ENCODE measurements at places on chromosomes 3 and 15.

- DNase-seq = no peak
Measured at GRCh38 chr3:5190147-5190791, 2.8 kb downstream of the EDEM1 start.

DNA sequence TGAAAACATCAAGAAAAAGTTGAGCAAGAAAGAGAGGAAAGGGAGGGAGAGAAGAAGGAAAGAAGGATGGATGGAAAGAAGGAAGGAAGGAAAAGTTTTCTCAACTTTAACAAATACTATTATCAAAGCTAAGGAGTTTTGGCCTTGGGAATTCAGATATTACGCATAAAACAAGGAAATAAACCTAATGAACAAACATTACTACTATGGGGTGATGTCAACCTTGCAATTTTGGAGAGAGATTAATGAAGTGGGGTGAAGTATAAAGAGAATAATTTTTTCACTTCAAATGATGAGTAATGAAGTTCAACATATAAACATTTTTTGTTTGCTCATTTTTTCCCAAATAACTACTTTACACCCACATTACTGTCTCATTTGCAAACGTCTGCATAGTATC lies 55.2 kb downstream of the SFMBT1 start:
- DNase-seq = no peak

DNA sequence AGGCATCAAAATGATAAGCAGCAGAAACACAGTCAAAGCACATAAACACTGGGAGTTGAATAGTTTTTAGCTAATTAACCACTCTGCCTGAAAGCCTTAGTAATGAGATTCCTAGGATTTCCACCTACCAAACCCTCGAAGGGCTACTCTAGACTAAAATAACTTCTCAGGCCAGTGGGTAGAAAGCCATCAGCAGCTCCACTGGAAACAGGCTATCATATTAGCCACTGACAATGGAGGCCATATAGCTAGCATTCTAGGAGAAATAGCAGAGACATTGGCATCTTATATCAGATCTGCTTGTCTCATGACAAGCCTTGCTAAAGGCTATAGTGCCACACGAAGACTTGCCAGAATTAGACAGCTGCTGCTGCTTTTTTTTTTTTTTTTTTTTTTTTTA lies 4.5 kb upstream of the CAPN3 start:
- no peak for DNase-seq

DNA sequence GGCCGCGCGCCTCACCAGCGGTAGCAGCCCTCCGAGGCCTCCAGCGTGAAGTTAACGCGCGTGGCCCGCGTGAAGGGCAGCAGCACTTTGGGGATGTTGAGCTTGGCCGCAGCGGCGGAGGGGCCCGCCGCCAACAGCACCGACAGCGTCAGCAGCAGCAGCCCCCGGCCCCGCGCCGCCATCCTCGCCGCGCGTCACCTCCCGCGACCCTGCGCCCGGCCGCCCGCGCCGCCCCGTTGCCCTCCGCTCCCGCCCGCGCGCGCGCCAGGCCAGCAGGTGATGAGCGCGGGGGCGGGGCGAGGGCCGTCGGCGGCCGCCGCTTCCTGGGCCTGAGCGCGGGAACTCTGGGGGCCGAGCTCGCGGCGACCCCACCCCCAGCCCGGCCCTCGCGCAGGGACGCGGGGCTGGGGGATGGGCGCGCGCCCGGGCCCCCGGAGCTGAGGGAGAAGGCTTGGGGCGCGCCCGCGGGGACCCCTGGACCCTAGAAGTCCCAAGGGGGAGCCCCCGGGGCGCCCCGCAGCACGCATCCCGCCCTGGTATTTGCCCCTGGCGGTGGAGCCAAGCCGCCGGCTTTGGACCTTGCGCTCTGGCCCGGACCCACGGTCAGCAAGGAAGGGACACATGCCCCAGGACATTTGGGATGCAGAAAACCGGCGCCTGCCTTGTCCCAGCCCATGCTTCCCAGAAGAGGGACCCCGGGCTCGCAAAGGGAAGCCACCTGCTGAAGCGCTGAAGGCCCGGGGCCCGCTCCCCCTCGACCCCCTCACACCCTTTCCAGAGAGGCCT lies at the start of gene NUP210:
TSS of gene NUP210 (minus strand) at position 278 of the 786 bp plus-strand sequence. CDS start at position 182, 96 bp downstream.
- no peak for DNase-seq

DNA sequence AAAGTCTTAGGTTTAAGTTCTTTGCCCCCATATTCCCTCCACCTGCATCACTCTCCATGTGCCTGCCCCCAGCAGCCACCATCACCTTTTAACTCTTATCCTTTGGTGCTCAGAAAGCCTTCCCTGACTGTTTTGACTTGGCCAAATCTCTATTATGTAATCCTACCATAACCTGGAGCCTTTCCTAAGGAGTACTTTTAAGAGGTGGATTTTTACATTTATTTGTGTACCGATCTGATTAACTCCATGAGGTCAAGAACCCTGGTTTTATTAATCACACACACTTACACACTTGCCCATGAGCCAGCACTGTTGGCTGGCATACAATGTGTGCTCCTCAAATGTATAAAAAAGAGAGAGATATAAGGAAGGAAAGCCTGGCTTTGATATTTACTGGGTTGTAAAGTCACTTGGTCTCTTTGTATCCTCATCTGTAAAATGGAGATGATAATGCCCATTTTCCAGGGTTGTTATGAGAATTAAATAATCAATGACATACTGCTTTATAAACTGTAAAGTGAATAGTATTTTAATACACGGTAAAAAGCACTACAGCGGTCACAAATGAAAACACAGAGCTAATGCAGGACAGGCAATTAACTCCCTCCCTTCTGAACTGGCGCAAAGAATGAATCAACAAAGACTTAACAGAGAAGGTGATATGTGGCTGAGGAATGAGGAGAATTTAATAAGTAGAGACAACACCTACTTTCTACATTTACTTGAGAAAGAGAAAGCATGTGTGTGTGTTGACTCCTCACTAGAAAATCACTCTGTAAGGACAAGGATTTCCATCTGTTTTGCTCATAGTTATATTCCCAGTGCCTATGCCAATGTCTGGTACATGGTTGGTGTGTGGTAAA lies 45.4 kb downstream of the ATP13A4 start:
- no peak for DNase-seq

GRCh38 chr15:77414789-77415442 lies 5.0 kb downstream of the PEAK1 start:
- no peak for DNase-seq

GRCh38 chr3:195863121-195864061 lies 45.0 kb downstream of the TNK2 start:
- DNase-seq = peak; percentile 82

GRCh38 chr3:32410367-32411246 lies 19.0 kb downstream of the CMTM7 start:
- DNase-seq = no peak

DNA sequence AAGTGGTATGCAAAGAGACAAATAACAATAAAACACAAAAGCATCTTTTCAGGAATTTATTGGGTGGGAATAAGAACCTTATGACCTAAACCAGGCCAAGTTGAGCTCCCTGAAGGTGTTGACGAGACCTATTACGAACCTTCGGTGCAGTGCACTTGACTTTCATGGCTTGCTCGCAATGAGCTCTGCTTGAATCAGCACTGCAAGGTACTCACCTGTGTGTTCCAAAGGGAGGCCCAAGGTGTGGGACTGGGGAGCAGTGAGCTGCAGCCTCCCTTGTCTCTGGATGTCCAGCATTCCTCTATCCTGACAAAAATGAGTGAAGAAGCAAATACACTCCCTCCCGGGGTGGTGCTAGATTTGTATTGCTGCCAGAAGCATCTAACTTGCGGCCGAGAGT lies at the start of gene MDFIC2:
TSS of gene MDFIC2 (minus strand) at position 303 of the 400 bp plus-strand sequence. CDS start 665 bp downstream, outside the sequence.
- no peak for DNase-seq

GRCh38 chr3:45026038-45026437 lies at the start of gene CLEC3B:
Gene CLEC3B (plus strand): TSS chr3:45026303. CDS start chr3:45026363, 60 bp downstream.
- DNase-seq = peak; percentile 61

DNA sequence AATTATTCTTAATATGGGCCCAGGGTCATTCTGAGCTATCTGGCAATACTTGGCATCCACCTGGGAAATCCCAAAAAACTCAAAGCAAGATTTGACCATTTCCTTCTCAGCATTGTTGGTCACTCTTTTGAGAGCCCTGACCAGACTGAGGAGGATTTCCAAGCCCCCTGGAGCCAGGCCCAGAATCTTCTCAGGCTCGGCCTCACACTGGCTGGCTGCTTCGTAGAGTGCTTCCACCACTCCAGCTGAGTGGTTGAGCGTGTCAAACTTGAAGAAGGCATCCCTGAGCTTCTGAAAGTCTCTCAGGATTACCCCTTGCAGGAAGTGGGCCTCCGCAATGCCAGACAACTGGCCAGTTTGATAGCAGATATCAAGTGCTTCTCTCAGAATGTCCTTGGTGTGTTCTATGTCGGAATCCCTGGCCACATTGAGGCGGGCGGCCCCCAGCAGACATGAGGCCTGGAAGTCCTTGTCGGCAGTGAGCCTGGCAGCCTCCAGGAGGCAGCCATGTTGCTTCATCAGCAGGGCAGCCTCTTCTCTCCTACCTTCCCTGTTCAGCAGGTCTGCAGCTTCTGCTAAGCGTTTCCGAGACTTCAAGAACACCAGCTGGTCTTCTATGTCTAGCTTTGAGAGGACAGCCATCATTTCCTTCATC lies 68.9 kb upstream of the DCLK3 start:
- no peak for DNase-seq

GRCh38 chr3:73658227-73658626 lies 33.5 kb upstream of the PDZRN3 start:
- DNase-seq = peak; percentile 42

DNA sequence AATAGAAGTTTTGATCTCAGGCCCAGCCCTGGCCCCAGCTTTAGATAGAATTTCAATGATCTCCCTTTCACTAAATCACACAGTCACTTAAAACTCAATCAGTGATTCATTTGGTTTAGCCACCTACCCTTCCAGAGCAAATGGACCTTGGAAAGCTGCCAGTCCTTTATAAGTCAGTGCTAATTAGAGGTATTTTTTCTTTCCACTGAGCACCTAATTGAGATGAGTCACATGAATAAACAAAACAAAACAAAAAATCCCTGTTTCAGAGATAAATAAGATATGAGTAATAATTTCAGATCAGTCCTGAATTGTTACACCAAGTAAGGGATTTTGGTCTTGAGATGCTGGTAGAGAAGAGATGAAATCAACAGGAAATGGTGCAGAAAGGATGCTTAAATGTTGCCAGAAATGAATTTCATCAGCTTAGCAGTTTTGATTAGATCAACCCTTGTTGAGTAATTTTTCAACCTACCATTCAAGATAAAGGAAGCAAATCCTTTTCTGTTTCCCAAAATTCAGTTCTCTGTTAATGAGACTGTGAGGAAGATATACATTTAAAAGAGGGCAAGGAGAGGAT lies 352.0 kb upstream of the COL8A1 start:
- peak; percentile 4 for DNase-seq

DNA sequence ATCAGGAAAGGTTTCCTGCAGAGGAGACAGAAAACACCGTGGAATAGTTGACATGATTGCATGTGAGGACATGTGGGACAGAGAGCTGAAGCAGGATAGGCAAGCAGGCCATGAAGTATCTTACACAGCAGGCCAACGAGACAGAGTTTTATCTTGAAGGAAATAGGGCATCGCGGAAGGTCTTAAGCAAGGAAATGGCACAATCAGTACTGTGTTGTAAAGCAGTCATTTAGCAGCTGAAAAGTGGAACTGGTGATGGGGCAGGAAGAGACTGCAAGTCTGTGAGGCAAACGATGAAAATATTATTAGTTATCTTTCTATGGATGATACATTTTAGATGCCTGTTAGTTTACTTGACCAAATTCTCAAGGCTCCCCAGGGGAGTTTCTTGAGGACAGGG lies 535.1 kb downstream of the SOX2 start:
- no peak for DNase-seq

Data from fibroblast of upper back skin (primary cell).